ENCODE measurements at places on chromosomes 6 and 20. TPM values are rescaled to one million over a fixed set of nuclear protein-coding genes. Genes with fewer than 3 reads are reported as not detected.

The HLA-DOA gene
- polyA plus RNA-seq = 0.38 TPM

The SRMS gene
- not detected for polyA plus RNA-seq

- no peaks in the 10 kb centered on the region for H3K36me3 ChIP-seq
- H3K27ac ChIP-seq = no peak overlapping the region
- H3K27me3 ChIP-seq = peaks cover 13% of the 10 kb centered on the region
- no peaks in the 10 kb centered on the region for H3K4me1 ChIP-seq
Observed at GRCh38 chr6:30463242-30463641, 26.1 kb upstream of the HLA-E start.

DNA sequence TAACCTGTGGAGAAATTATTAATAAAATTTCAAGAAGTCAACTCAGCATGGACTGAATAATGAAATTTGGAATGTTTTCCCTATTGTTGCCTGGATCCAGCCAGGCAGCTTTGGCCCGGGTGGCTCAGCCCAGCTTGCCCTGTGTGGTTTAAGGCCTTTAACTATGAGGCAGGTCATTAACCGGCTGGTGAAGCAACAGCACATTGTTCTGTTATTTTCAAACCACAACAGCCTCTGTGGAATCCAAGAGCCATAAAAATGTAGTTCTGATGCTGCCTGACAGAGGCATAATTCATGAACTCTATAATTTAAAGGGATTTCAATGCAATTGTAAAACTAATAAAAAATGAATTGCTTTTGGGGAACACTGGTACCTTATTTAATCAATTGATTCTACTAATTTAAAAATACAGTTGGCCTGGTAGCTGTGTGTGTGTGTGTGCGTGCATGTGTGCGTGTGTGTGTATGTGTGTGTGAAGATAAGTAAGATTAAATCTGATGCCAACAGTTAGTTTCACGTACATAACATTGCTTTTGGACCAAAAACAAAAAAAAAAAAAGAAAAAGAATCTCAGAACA, 117.7 kb downstream of the RPS12 start:
- H3K36me3 ChIP-seq = no peaks in the 10 kb centered on the region
- no peak overlapping the region for H3K4me3 ChIP-seq
- no peaks in the 10 kb centered on the region for H3K27me3 ChIP-seq
- peak overlapping the region; percentile 38 for H3K27ac ChIP-seq
- H3K4me1 ChIP-seq = no peaks in the 10 kb centered on the region

- H3K27me3 ChIP-seq = no peaks in the 10 kb centered on the region
- no peak for DNase-seq
- no peaks in the 10 kb centered on the region for H3K4me1 ChIP-seq
- no peak overlapping the region for H3K4me3 ChIP-seq
- no peaks in the 10 kb centered on the region for H3K36me3 ChIP-seq
Observed at GRCh38 chr6:9540534-9541126, 874.2 kb downstream of the TFAP2A start.

DNA sequence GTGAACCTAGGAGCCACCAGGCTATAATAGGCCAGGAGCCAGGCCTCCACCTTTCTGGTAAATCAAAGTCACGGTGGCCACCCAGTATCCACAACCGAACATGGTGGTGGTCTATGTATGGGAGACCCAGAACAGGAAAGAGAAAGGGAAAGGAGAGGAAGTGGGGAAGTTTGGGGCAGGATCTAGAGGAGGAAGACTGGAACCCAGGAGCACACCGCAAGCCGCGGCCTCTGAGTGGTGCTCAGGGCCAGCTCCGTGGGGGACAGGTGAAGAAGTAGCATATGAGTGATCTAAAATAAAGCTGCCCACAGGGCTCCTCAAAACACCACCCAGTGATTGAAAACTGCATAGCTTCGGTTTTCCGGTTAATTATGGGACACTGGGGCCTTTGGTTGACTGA, 214.8 kb downstream of the ZDHHC14 start:
- peaks cover 13% of the 10 kb centered on the region for H3K4me1 ChIP-seq
- H3K4me3 ChIP-seq = no peak overlapping the region
- H3K36me3 ChIP-seq = no peaks in the 10 kb centered on the region
- no peak for DNase-seq
- no peaks in the 10 kb centered on the region for H3K27me3 ChIP-seq

All from pancreas (tissue), 10 donors.